ENCODE measurements at places on chromosomes 6 and 20. TPM values are rescaled to one million over a fixed set of nuclear protein-coding genes. Genes with fewer than 3 reads are reported as not detected.

- DNase-seq = no peak
Observed at GRCh38 chr6:159304641-159305040, 135.4 kb downstream of the FNDC1 start.

GRCh38 chr6:107546691-107547450 is 57.0 kb downstream of the SOBP start:
- no peak for DNase-seq

- DNase-seq = no peak
Observed at GRCh38 chr6:88538130-88538706, 372.1 kb upstream of the CNR1 start.

DNA sequence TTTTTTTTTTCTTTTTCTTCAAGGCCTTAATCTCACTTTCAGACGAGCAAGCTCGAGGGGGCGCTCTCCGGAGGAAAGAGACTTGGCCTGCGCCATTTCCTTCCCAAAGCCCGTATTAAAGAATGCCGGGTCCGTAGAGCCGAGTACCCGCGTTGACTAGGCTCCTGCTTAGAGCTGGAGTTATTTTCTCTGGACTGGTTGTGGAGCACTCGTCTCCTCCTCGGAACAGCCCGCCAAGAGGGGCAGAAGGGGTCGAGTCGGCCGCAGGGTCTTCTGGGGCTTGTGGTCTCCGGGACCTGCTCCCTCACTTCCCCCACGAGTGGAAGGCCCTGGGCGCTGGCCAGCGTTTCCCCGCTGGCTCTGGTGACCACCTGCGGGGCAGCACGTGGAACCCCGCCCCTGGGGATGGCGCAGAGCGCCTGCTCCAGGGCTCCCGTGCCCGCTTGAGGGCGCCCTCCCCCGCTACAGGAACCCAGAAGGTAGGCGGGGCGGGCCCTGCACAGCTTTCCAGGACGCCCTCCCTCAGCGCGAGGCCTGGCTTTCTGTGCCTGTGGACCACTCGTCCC is 2.7 kb upstream of the MEI4 start:
- DNase-seq = no peak

DNA sequence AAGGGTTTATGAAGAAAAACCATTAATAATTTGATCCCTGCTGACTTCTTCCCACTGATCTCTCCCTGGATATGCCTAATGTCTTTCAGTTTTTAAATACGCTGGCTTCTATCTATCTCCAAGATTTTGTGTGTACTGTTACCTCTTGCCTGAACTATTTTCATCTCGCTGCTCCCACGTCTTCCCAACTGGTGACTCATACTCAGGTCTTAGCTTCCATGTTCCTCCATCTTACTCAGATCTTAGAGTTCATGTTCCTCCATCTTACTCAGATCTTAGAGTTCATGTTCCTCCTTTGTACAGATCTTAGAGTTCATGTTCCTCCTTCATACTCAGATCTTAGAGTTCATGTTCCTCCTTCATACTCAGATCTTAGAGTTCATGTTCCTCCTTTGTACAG is 21.6 kb downstream of the GPR6 start:
- DNase-seq = no peak

GRCh38 chr6:142421285-142422117 is 119.7 kb downstream of the ADGRG6 start:
- no peak for DNase-seq

- DNase-seq = no peak
Observed at GRCh38 chr20:51259455-51259854, 236.5 kb upstream of the KCNG1 start.

Gene OGFR
- 82.4 TPM for total RNA-seq

Gene OTOR
- total RNA-seq = not detected

Gene CLPSL1
- total RNA-seq = not detected

Gene PAK5
- total RNA-seq = not detected

Gene SLC22A2
- not detected for total RNA-seq

Gene TRIM10
- total RNA-seq = not detected

Gene MAFB
- not detected for total RNA-seq

Gene SPEF1
- 0.21 TPM for total RNA-seq

Data from activated CD4-positive, alpha-beta T cell treated with anti-CD3 and anti-CD28 coated beads, Interleukin-2, amount 10 ng/mL, durations not matched to agents 7 days and 5 days (primary cell).